NCI-H226 (cell line): ENCODE measurements at places on chromosomes 6 and 20.

GRCh38 chr6:164296411-164296810 lies 881.9 kb downstream of the QKI start:
- no peak for DNase-seq

DNA sequence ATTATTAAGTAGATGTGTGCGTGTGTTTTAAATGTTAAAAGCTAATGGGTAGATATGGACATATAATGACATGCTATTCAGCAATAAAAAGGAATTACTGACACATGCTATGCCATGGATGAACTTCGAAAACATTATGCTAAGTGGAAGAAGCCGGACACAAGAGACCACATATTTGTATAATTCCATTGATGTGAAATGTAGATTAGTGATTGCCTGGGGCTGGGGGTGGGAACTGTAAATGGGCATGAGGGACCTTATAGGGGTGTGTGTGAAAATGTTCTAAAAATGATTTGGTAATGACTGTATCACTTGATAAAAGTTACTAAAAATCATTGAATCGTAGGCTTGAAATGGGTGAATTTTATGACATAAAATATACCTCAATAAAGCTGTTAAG lies 104.5 kb upstream of the BEND3 start:
- DNase-seq: no peak

DNA sequence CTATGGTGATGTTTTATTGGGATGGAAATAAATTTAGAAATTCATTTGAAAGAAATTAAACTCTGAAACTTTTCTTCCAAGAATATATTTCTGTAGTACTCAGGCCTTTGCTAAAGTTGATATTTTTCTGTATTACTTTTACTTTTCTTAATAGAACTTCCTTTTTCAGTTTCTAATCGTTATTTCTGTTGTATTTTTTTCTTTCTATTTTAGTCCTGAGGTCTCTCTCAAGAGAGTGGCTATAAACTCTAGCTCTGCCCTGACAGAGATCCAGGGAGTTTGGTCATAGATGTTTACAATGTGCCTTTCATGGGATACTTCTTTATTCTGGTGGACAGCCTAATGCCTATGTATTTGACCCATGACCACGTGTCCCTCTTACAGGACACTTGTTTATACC lies 51.0 kb downstream of the OR2B6 start:
- no peak for DNase-seq

GRCh38 chr6:16623731-16624130 lies 137.5 kb downstream of the ATXN1 start:
- no peak for DNase-seq

DNA sequence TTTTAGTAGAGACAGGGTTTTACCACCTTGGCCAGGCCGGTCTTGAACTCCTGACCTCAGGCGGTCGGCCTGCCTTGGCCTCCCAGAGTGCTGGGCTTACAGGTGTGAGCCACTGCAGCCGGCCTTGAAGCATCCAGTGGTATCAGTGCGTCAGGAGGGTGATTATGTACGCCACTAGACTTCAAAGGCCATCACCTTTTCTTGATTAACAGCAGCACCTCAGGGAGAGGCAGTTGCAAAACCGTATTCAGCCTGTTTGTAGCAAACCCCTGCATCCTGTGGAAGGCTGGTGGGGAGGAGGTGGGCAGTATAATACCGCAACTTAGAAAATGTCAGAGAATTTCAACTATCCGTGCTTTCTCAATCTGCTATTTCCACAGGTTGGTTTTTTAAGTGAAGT lies 27.3 kb upstream of the SHLD1 start:
- DNase-seq: no peak

DNA sequence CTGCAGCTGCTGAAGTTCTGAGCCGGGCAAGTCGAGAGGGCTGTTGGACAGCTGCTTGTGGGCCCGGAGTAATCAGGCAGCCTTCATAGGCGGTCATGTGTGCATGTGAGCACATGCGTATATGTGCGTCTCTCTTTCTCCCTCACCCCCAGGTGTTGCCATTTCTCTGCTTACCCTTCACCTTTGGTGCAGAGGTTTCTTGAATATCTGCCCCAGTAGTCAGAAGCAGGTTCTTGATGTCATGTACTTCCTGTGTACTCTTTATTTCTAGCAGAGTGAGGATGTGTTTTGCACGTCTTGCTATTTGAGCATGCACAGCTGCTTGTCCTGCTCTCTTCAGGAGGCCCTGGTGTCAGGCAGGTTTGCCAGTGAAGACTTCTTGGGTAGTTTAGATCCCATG lies 21.2 kb upstream of the MAPK13 start:
- DNase-seq: no peak

GRCh38 chr6:14860774-14861173 lies 385.1 kb upstream of the JARID2 start:
- DNase-seq: no peak

DNA sequence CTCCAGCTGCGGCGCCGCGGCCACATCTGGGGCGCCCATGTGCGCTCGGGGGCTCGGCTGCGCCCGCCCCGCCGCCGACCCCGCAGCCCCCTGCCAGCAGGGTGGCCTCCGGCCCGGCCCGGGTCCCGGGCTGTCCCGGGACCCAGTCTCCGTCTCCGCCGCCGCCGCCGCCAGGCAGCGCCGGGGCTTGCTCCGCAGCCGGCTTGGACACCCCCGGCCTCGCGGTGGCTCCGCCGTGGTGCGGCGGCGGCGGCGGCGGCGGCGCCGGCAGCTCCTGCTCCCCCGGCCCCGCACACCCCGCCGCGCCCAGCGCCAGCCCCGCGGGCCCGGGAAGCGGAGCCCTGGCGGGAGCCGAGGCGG lies 219 bp downstream of the ISM1 start:
- no peak for DNase-seq

DNA sequence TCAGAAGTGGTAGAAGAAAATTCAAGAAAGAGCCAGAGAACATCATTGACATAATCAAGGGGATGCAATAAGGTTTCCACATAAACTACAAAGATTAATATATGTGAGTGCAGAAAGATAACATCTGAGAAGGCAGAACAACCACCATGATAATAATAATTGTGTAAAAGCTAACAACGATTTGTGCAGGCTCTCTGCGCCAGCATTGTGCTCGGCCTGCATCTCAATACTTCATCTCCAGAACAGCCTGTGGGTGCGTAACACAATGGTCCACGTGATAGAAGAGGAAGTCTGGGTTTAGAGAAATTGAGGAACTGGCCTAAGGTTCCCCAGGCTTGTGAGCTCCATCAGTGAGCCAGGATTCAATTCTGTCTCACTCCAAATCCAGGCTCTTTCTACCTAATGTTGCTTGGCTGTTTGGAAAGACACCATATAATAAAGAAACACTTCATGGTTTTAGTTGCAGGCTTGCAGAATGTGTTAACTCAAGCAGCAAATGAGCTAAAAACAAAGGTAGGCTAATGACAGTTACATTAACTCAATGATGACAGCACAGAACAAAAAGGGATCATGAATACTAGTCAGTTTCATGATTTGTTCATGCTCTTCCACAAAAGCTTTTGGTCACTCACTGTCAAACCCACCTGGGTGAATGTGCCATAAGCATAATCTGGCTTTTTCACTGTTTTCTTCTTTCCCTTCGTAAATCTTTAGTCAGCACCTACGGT lies 71.2 kb downstream of the LY86 start:
- DNase-seq: no peak

GRCh38 chr6:108526739-108527174 lies 34.0 kb upstream of the FOXO3 start:
- DNase-seq: no peak

GRCh38 chr6:106800379-106800778 lies 171.0 kb downstream of the QRSL1 start:
- no peak for DNase-seq

GRCh38 chr6:130473886-130474285 lies 108.1 kb downstream of the TMEM200A start:
- DNase-seq: peak; percentile 33

GRCh38 chr6:69370763-69371162 lies 426.0 kb downstream of the LMBRD1 start:
- DNase-seq: no peak

DNA sequence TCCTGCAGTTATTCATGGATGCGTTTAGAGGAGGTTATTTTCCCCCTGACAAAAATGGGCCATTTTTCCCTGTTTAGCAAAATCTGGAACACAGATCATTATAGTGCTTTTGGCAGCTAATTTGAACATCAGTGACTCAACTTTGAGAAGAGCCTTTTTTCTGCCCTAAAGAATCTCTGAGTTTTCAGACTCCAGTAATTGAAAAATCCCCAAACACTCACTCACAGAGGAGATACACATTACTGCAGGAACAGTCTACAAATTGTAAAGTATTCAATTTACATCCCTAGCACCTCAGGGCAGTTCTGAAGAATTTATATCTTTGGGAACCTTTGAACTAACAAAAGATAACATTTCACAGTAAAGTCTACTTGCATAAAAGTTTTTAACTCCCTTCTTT lies 966.6 kb upstream of the SLC35B3 start:
- no peak for DNase-seq

GRCh38 chr20:24664266-24664986 lies 195.0 kb downstream of the SYNDIG1 start:
- DNase-seq: no peak

DNA sequence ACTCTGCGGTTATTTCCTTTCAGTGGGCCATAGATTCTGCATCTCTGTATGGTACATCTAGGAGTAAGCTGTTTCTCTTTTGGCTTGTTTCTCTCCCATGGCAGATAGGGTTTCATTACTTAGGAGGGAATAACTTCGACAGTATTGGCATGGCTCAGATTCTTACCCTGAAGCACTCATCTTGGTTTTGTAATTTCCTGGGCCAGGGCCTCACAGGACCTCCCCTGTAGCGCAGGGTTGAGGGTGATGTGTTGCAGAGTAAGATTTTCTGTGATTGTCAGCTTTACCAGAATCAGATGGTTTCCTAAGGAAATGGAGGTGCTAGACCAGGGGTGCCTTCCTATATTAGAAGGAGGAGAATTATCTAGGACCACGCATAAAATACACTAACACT lies 78.3 kb downstream of the STXBP5 start:
- no peak for DNase-seq

- no peak for DNase-seq
Measured at GRCh38 chr6:155519176-155519738, 63.6 kb upstream of the NOX3 start.

DNA sequence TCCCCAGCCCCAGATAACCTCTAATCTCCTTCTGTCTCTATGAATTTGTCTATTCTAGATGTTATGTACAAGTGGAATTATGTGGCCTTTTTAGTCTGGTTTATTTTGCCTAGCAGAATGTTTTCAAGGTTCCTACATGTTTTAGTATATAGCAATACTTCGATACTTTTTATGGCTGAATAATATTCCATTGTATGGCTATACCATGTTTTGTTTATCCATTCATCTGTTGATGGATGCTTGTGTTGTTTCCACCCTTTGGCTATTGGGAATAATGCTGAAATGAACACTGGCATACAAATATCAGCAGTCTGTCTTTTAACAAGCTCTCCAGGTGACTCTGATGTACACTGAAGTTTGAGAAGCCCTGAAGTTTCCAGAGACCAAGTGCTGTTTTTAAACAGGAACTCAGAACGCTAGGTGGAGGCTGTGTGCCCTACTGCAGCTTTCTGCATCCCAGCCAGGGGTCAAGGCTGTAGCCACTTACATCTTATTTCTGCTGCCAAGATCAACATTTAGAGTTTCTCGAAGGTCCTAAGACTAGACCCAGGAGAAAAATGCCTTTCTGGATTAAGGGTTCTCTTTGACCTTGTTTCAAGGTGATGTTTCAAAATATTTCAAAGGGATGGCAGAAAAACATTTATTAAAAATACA lies 123.0 kb downstream of the SOBP start:
- no peak for DNase-seq

DNA sequence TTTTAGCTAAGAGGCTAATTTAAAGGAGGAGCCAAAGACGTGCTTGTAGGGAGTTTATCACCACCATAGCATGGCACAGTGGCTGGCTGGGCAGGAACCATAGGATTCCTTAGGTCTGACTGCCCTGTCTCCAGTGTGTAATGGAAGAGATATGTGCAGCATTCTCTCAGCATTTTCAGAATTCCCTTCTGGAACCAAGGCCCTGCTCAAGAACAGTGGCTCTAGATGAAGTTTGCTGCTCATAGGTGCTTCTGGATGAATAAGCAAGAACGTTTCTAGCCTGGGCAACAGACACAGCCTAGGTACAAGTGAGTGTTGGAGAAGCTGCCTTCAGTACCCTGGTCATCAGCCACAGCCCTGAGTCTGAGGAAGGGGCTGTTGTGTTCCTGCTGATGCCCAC lies 69.1 kb downstream of the LCA5 start:
- peak; percentile 82 for DNase-seq

GRCh38 chr6:137766596-137767370 lies 100.3 kb upstream of the TNFAIP3 start:
- no peak for DNase-seq

DNA sequence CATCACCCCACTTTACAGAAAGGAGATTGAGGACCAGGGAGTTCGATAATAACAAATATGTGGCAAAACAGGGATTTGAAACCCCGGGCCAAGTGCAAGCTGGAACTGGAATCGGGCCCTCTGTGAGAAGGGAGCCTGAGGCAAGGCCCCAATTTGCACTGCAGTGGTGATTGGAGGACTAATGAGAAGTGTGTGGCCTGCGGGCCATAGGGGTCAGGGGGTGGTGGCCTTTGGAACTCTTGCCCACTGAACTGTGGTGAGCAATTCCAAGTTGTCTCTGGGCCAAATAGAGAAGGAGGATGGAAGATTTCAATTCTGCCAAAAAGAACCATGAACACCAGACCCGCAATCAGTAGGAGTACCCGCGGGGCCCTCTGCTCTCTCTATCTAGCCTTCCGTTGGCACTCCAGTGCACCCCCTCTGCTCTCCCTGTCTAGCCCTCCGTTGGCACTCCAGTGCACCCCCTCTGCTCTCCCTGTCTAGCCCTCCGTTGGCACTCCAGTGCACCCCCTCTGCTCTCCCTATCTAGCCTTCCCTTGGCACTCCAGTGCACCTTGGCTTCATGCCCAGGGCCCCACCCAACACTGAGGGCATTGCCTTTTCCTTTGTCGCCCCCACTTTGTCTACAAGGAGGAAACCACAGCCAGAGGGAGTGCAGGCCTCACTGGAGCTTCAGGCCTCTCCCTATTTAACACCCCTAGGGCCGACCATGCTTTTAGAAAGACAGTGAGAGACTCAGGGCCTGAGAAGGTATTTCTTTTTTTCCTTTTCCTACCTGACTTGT lies 6.0 kb upstream of the PTPRA start:
- no peak for DNase-seq

GRCh38 chr6:107811591-107812218 lies 12.4 kb downstream of the SCML4 start:
- no peak for DNase-seq

- DNase-seq: no peak
Measured at GRCh38 chr20:48405909-48406308, 421.9 kb downstream of the PREX1 start.

- DNase-seq: no peak
Measured at GRCh38 chr6:16806363-16806762, 45.1 kb upstream of the ATXN1 start.

DNA sequence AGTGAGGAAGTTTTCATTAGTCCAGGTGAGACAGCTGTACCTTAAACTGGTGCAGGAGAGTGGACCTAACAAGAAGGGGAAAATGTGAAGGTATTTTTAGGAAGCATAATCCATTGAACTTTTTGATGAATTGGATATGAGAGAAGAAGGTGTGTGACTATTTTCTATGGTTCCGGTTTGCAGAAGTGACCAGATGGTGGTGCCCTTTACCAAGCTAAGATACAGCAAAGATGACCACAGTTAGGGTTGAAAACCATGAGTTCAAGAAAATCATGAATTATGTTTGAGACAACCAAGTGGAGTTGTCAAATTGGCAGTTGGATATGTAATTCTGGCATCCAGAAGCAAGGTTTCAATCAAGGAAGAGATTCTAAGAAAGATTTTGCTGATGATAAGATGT lies 61.9 kb upstream of the NRSN1 start:
- no peak for DNase-seq

- DNase-seq: no peak
Measured at GRCh38 chr6:36840432-36841403, 1.5 kb upstream of the CPNE5 start.

GRCh38 chr6:84332139-84333034 lies 104.9 kb upstream of the CEP162 start:
- DNase-seq: no peak
